CD4-positive, alpha-beta T cell treated with Interleukin-6 at 100 ng/mL for 8 hours (primary cell): ENCODE measurements at places on chromosomes 4 and X.

DNA sequence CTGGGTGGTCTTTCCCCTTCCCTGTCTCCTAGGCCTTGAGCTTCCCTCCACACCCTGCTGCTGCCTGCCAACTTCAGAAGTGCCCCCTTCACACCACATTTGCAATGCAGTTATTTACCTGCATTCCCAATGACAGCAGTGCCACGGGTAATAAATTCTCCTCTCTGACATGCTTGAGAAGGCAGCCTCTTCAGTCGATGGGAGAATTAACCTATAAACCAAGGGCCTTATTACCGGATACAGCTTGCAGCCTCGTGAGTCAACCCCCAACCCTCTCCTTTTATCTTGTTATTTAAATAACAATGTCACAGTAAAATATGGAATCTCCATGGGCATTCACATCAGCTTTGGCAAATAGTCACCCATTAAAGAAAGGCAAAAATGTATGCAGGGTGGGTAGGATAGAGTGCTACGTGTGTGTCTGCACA is 34.7 kb upstream of the LGI2 start:
- DNase-seq, result no peak

DNA sequence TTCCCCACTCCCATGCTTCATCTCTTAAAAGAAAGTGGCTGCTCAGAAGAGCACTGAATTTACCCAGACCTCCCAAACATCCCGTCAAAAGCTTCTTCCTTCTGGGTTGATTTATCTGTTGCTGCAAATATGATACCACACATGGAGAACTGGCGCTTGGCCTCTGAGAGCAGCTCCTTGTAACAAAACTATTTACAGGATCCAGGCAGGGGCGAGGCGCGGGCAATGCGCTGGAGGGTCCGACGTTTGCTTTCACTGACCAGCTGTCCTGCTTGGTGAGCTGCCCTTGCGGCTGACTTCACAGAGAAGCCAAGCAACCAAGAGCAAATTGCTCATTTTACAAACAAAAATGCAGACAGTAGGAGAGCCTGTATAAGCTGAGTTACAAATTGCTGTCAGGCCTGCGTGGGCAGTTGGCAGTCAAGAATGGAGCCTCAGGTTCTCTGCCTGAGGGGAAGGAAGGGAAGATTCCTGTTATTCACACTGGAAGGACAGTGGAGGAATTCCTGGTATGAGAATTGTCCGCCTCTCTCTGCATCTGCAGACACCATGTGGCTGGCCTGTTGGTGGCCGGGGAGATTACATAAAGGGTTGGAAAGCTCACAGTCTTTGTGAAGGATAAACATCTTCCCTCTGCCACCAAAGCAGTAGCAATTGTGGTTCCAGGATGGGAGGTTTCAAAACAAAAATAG is 192.2 kb upstream of the LEF1 start:
- no peak for DNase-seq

DNA sequence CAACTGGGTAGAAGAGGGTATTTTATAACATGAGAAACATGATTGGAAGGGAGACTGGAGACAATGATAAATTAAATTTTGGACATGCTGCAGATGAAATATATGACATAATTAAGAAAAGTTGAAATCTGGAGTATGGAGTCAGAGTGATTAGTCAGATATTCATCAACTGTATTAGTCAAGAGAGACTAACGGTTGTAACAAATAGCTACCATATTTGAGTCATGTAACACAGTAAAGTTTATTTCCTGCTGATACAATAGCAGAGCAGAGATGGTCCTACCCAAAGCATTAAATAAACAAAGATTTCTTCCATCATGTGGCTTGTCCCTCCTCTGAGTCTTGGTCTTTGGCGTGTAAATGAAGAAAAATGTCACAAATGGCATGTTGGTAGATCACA is 321.3 kb downstream of the GALNTL6 start:
- DNase-seq, result no peak

DNA sequence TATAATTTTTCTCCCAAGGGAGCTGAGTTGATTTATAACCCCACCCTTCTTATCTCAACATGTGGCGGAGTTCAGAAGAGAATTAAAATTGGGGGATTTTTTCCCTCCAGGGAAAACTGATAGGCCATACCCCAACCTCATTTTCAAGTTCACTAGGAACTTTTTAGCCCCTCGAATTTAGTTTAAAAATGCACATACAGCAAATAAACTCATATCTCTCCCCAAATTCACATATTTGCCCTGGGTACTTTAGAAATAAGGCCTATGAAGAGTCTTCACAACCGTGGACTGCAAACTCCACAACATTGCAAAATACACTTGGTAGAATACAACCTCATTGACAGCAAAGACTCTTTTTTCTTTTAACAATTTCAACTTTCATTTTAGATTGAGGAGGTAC is 206.7 kb upstream of the LEF1 start:
- DNase-seq, result no peak

GRCh38 chr4:120971884-120972283 is 49.4 kb upstream of the PRDM5 start:
- DNase-seq, result no peak

GRCh38 chrX:24702362-24703184 is 8.9 kb downstream of the POLA1 start:
- DNase-seq, result no peak

GRCh38 chrX:17747692-17748091 is 10.4 kb downstream of the SCML1 start:
- no peak for DNase-seq

- no peak for DNase-seq
Observed at GRCh38 chr4:41098093-41099048, 116.0 kb downstream of the APBB2 start.

DNA sequence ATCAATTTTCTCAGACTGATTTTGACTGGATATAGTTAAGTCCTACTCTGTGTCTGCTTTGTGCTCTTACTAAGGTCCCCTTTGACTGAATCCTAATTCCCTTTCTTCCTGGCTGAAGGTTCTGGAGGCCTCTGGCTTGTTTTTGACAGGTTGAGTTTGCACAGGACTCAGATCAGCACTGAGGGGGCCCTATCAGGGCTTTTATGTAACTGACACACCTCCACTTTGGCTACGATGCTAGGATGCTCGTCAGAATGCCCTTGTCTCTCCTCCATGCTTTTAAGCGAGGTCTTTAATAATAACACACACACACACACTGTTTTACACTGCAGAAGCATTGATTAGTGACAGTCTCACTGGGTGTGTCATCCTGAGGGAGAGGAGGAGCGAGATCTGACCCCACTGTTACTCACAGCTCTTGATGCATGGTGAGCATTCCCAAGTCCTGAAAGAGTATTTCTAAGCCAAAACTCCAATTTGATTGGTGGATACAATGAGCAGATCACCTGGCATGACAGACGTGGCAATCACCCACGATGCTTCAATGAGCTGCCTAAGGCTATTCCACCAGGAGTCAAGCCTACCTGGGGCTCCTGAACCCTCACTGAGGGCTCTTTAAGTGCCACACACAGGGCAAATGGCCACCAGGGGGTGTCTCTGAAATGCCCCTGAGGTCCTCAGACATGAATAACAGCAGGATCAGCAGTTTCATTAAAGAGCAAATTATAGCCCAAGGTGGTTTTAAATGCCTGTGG is 130.4 kb upstream of the CPEB2 start:
- peak; percentile 12 for DNase-seq

- DNase-seq, result no peak
Observed at GRCh38 chr4:170398218-170398617, 308.5 kb upstream of the AADAT start.

DNA sequence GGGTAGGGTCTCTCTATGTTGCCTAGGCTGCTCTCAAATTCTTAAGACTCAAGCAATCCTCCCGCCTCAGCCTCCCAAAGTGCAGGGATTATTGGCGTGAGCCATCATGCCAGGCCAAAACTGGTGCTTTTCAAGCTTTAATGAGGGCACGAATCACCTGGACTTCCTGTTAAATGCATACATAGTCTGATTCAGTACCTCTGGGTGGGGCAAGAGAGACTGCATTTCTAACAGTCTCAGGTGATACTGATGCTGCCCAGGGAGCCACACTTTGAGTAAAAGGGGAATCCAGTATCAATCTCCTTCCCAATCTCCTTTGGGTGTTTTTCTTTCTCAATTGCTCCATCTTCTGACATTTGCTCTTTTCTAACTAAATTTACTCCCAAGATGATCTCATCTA is 96.5 kb downstream of the SH3RF1 start:
- DNase-seq, result no peak

GRCh38 chr4:71268166-71268565 is 70.7 kb upstream of the SLC4A4 start:
- DNase-seq, result no peak

DNA sequence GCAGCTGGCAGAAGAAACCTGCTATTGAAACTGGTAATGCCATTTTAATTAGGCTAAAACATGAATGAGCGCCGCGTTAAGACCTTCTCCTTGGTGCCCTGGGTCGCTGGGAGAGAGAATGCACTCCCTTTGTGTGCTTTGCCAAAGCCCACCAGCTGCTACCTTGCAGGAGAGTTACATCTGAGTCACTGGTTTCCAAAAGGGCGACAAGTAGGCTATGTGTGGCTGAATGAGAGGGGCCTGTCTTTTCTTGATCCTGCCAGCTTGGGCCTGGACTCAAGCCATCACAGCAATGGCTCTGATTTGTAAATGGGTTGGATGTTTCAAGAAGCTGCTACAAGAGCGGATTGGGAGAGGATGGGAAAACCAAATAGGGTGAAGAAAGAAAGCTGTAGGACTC is 81.5 kb downstream of the NHS start:
- no peak for DNase-seq

DNA sequence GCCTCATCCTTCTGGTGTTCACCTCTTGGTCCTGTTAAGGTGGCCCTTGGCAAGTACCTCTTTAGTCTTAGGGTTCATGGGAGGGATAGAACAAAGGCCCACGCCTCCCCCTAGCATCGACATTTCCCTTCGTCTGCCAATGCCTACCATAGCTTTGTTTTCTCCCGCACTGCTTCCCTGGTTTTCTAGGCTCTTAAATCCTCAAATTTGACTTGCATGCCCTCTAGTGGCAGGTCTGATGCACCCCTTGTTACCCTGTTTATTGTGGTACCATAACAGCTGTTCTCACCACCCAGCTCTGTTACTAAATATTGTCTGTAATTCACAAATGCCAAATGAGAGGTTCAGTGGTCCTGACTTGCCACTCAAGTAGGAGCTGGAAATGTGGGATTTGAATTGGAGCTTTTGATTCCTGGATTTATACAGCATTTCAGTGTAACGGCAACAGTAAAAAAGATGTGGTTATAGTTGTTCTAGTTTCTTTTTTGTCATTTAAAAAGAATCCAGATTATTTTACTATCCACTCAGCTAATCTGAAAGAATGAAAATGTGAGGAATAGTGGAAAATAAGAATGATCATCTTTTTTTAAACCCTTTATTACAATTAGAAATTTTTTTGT is 100.1 kb downstream of the REPS2 start:
- DNase-seq, result peak; percentile 13

DNA sequence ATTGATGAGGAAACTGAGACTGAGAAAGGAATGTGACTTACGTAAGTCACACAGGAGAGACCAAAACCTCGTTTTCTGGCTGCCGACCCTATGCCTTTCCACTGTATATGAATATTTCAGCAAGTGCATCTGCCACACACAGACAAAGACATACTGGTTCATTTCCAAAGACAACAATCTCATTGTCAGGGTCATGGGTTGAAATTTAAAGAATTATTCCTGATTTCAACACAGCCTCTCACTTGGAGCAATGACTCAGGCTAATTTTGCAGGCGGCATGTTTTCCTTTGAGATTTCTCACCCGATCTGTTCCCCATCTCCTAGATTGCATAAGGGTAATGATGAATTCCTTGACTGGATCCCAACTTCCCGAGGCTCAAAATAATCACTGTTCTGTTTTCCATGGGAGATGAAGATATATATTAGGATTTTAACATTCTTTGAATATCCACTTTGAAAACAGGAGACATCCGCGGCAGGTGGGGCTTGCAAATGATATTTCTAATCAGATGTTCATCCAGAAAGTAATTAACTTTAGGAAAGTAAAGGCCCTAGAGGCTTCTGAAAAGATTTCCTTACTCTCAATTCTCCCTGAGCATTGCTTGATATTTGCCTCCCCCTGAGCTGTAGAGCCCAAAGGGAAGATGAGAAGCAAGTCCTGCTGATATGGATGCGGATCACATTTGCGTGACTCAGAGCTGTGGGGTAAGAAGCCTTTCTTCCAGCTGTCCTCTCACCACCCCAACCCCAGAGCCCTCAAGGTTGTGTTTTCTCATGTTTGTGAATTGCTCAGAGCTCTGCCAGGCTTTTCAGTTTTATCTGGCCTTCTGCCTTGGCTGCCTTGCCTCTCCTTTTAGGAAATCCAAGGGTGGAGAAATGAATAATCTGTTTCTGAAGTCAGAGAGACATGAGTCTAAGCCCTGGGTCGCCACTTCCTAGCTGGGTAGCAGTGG is 361.1 kb upstream of the BOD1L1 start:
- DNase-seq, result no peak

DNA sequence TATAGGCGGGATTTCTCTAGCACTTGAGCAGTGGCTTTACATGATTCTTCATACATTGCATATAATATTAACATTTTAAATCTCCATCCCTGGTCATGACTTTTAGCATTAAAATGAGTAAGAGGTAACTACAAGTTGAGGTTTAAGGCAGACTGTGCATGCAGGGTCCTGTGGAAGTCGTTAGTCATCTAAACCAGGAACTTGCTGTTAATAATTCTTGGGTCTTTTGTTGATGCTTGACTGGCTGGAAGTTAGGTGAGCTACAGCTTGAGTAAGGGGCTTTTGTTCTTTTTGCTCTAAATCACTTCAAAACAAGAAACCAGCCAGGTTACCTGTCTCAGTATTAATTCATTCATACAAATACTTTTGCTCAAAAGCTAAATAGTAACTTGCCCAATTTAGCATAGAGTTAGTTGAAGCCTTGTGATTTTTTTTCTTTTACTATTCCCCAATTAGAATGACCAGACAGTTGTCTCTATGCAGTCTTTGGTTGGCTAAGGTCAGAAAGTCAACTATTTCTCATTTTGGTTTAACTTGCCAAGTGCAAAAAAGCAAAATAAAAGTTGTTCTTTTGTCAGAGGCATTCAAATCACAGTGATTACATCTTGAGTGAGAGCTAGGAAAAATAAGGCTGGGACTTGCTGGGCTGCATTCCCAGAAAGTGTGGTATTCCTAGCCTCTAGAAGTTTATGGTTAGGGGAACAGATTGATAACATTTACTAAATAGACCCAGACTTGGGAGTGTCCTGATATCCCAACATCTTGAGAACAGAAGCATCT is 516.9 kb downstream of the PDHA2 start:
- DNase-seq, result no peak

GRCh38 chr4:4823621-4824162 is 35.8 kb upstream of the MSX1 start:
- DNase-seq, result no peak

DNA sequence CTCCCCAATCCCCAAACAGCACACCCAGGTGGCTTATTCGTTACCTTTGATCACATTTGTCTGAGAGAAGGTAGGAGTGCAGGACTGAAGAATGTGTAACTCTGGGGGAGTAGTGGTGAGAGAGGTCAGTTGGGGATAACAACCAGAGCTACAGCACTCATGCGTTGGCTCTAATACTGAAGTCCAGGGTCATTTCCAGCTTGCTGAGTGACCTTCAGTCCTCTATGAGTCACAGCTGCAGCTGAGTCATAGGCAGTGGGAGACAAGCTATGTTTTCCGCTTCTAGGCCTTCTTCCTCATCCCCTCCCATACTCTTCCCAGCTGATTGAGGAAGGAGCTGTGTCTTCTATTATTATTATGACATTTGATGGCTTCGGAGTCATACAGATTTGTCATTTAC is 31.6 kb upstream of the CT47C1 start:
- DNase-seq, result no peak
